ENCODE measurements at places on chromosomes 1 and 21.
A peak's percentile ranks its signal among the peaks of the same experiment; 100 is the strongest.

DNA sequence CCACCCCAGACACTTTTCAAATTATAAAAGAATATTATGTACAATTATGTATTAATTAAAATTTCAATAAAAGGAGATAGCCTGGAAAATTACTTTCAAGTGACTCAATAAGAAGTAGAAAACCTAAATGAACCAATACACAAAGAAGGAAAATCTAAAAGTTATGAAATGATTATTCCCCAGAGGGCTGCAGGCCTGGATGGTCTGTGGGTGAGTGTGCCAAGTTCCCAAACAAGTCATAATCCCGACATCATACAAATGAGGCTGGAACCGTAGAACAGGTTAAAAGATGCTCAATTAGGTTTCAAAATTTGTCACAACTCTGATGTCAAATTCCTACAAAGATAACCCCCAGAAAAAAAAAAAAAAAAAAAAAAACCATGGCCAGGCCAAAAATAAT is 12.7 kb downstream of the SPATC1L start:
- DNase-seq = no peak

DNA sequence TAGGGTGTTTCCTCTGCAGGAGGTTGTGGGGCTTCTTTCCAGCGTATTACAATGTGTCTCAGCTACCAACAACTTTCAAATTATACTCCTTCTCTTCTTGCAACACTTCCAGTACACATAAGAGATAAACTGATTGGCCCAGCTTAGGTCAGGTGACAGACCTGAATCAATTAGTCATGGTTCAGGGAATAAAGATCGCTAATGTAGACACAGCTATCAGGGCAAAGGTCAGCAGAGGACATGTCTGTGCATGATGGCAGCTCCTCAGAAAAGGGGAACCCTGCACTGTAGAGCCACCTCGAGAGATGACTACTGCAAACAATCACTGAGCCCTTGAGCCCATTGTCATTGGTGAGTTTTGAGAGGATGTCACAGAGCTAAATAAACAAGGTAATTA is 36.8 kb upstream of the PKN2 start:
- no peak for DNase-seq

DNA sequence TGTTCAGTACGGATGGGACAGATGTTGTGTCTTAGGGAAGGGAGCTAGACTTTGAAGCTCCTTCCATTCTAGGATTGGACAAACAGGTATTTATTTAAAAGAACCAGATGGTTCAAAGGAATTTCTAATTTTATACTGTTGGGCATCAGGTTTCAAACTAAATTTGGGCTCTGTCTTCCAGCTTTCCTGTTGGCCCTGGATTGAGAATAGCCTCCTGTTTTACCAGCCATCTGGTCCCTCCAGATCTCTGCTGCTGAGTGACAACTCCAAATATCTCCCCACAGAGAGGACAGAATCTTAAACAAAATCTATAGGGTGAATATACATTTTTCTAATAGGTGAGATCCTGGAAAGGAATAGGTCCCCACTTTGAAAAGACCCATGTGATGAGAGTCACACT is 52.5 kb upstream of the CNIH3 start:
- DNase-seq = no peak

- DNase-seq = no peak
Measured at GRCh38 chr1:211829343-211830054, 1.1 kb downstream of the LPGAT1 start.

DNA sequence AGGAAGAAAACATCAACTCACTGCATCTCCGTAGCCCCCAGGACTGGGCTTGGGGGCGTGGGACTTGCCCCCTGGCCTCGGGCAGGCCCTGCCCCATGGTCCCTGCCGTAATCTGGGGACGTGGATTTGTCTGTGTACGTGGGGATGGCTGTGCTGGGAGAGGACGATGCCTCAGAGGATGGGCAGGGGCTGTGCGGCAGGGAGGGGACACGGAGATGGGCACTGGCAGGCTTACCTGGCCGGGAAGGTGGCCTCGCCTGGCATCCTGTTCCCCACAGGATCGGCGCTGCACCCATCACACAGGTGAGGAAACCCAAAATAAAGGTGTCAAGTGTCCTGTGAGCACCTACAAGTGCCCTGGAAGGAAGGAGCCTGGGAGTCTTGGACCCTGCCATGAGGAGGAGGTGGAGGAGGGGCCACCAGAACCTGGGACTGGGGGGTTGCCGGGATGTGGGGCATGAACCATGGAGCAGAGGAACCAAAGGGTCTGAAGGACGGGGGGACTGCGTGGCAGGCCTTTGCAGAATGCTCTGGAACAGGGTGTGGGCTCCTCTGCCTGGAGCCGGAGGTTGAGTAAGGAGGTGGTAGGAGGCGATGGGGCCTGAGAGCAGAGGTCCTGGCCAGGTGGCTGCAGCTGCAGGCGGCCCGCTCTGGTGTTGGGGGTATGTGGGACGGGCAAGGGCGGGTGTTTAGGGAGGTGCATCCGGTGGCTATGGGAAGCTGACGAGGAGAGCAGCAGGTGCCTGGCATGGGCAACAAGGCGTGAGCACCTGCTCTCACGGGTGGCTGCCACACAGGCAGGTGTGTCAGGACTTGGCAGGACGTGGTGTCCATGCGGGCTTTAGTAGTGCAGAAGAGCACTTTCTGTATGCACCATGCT is 27.8 kb upstream of the LRRC3 start:
- DNase-seq = no peak

DNA sequence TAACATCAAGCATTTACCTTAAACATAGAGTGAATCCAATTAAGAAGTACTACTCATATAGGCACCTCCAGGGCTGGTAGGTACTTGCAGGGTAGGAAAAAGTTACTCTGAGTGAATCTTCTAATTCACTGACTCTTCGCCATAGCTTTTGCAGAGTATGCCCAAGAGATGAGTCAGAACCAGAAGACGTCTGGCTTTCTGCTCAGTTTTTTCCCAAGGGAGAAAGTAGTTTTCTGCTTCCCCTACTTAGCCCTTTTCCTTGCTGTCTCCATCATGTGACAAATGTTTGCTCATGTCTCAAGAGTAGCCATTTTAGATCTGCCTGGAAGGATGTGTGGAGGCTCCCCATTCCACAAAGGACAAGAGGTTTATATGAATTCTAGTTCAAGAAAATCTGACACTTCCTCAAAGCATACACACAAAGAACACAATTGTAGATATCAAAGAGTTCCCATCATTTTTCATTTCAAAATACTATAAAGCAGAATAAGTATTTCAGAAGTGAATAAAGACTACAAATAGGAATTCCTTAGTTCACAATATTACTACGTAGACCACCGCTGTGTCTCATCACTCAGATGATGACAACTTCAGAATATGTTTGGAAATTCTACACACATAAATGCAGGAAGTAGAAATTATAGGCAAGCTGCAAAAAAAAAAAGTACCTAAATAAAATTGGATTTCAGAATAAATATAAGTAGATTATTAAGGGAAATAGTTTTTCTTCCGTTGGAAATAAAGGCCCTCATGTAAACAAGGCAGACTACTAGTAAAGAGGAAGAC is 98.5 kb downstream of the ASH1L start:
- no peak for DNase-seq

DNA sequence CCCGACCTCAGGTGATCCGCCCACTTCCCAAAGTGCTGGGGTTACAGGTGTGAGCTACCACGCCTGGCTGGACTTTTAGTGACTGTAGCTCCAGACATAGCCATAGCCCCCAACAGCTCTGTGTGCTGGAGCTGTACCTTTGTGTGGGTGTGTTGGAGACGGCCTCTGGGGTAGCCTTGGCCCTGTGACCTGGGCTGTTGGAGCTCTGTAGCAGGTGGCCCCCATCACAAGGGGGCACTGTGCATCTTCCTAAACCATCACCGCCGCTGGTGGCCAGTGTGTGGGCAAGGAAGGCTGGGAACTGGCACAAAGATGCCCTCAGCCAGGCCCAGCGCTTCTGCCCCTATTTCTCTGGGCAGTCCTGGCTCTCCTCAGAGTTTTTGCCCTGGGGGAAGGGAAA is 38.4 kb upstream of the FOXO6 start:
- peak; percentile 25 for DNase-seq

DNA sequence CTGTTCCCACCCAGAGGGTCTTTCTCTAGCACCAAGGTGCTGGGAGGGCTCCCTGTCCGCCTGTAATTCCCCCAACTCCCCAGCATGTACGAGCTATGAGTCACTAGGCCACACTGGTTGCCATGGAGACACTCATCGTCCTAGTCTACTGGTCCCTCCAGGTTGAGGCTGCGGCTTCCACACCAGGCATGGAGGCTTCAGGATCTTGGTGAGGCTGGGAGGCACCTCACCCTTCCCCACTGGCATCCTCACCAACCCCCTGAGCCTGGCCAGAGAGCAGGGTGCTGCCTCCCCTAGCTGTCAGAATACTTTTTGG is 75.6 kb upstream of the KAZN start:
- no peak for DNase-seq

- no peak for DNase-seq
Measured at GRCh38 chr1:33654267-33654834, 181.9 kb downstream of the ZSCAN20 start.

GRCh38 chr1:197773856-197774255 is 1.4 kb downstream of the DENND1B start:
- DNase-seq = no peak

DNA sequence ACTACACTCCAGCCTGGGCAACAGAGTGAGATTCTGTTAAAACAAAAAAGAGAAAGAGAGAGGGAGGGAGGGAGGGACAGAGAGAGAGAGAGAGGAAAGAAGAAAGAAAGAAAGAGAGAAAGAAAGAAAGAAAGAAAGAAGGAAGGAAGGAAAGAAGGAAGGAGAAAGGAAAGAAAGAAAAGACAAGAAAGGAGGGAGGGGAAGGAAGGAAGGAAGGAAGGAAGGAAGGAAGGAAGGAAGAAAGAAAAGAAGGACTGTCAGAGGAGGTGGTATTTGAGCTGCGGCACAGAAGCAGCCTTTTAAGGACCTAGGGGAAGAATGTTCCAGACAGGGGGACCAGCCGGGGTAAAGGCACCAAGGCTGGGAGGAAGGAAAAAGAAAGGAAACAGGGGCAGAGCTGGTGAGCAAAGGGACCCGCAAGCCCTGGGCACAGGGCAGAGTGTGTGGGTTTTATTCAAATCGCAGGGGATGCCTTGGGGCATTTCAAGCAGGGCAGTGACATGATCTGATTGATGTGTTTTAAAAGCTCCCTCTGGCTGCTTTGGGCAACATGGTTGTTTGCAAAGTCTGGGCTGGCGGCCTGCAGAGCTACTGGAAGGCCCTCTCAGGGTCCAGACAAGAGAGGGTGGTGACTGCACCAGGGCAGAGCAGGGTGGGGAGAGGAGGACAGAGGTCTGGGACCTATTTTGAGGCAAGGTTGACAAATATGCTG is 176.9 kb upstream of the VAMP3 start:
- no peak for DNase-seq

DNA sequence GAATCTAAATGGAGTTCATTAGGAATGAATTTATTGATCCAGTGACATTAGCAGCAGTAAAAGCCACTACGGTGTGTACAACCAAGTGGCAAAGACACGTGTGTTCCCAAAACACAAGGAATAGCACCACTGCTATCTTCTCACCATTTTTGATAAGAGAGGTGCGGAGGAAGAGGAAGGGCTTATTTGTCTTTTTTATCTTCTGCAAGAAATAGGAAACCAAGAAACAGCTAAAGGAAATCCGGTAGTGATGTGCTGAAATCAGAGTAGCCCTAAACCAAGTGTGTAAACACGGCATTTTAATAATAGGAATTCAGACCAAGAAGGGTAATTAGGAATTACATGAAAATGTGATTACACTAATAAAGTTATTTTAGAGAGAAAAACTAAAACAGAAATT is 9.1 kb upstream of the SCYL3 start:
- no peak for DNase-seq

DNA sequence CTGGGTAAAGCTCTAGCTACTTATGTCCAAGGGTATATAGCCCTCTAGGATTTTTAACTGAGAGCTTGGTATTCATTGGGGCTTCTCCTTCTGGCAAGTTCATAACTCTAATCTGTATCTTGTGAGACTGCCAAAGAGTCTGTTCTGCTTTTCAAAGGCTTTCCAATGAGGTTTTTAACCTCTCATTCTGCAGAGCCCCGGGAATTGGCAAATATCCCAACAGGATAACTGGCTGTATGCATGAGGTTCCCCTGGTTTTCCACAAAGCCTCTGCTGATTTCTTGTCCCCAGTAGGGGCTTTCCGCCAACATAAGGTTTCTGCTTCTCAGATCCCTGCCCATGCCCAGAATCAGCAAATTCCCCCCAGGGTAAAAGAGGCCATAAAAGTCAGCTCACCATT is 40.9 kb downstream of the RPL5 start:
- DNase-seq = no peak

DNA sequence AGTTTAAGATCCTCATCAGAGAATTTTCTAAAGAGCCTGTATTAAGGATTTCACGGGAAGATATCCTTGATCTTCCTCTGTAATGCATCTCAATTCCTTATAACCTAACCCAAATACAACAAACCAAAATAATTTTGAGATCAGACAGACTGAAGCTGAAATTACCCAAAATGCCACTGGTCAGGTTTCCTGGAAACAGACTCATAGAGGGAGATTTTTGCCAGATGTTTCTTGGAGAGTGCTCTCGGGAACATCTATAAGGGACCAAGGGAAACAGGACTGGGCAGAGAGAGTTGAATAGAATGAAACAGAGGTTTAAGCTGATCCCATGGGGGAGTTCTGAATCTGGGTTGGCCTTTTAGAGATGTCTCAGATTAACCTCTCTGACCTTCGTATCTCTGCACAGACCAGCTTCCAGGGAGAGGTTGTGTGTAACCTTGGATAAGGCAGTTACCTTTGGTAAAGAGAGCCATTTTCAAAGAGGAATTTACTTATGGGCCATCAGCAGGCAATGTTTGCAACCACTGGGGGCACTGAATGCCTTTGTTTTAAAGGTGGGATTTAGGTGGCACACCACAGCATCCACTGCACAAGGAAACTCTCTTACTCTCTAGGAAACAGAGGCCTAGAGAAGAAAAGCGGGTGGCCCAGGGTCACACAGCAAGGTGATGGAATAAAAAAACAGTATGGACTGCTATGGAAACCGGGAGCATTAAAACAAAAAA is 130.8 kb upstream of the SGIP1 start:
- no peak for DNase-seq

DNA sequence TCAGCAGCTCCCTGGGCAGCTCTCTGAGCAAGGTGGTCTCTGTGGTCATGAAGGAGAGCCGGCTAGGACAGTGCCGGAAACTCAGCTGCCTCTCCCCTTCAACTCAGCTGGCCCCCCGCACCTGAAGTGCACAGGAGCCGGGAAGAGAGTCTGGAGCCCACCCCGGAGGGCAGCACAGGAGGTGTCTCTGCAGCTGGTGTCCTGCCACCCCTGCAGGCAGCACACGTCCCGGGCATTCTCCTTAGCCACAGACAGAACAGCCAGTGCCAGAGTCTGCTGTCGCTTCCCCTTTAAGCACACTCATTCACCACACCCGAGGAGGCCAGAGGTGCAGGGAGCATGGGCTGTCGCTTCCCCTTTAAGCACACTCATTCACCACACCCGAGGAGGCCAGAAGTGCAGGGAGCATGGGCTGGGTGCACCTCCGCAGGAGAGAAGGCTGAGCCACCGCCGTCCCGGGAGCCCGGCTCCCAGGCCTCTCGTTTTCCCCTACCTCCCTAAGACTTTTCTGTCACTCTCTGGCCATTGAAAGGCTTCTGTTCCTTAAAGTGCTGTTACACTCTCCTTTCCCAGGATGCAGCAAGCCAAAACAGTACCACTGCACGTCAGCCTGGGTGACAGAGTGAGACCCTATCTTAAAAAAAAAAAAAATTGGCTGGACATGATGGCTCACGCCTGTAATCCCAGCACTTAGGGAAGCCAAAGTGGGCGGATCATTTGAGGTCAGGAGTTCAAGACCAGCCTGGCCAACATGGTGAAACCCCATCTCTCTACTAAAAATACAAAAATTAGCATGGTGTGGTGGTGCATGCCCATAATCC is 16.9 kb upstream of the SAMD11 start:
- no peak for DNase-seq
